ENCODE measurements at places on chromosomes 11 and 22.

GRCh38 chr22:29146091-29146560 is 59.6 kb upstream of the EMID1 start:
- no peak for DNase-seq

- DNase-seq: no peak
Measured at GRCh38 chr11:113574586-113574985, 99.4 kb upstream of the DRD2 start.

DNA sequence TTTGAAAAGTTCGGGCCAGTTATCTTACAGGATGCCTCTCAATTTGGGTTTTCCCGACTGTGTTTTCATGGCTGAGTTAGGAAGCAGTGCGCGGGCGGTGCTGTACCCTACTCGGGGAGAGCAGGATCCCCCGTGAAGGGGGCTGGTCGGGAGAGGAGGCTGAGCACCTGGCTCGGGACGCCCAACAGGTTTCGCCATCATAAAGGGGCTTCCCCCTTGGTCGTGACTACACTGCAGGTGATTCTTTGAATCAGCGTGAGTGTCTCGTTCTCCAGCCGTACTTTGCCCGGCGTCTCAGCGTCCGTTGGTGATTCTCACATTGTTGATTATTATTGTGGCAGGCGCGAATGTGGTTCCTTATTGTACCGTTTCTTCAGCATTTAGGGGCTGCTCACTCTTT is 46.6 kb downstream of the ST14 start:
- DNase-seq: no peak

- DNase-seq: no peak
Measured at GRCh38 chr22:44186737-44187136, 6.0 kb downstream of the PARVG start.

GRCh38 chr11:104625246-104625645 is 273.0 kb downstream of the CASP12 start:
- DNase-seq: no peak

GRCh38 chr11:334264-334994 is 13.8 kb upstream of the IFITM3 start:
- no peak for DNase-seq

GRCh38 chr11:8330404-8330803 is 66.7 kb upstream of the LMO1 start:
- no peak for DNase-seq

- no peak for DNase-seq
Measured at GRCh38 chr11:68388595-68389198, 71.9 kb upstream of the PPP6R3 start.

GRCh38 chr11:117179048-117179999 is 781 bp downstream of the SIDT2 start:
- DNase-seq: peak; percentile 69

- no peak for DNase-seq
Measured at GRCh38 chr11:26974069-26974783, 19.7 kb upstream of the FIBIN start.

GRCh38 chr11:74941492-74941891 is 7.4 kb downstream of the XRRA1 start:
- DNase-seq: no peak

DNA sequence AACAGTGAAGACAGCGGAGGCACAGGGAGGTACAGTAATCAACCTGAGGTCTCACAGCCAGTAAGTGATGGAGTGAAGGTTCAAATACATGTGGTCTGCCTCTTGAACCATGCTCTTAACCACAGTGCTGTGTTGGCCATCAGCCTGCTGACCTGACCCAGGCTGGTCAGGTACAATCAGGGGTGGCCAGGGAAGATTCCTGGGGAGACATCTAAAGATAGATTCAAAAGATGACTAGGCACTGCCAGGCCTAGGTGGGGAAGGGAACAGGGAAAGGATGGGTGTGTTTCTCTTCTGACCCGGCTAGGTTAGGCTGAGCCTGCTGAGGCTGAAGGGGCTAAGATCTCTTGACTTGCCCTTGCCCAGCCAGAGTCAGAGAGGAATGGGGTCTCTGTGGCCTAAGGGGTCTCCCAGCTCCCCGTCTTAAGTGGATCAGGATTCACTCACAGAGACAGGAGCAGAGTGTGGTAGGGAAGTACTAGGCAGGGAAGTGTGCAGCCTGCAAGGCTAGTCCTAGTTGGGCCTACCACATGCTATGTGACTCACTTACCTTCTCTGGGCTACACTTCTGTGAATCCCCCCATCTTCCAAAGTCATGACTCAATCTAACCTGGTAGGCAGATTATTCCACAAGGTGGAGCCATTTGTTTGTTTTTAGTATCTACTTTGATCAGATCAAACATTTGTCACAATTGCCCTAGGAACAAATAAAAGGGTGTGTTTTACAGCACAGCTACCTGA is 10.4 kb upstream of the SREBF2 start:
- DNase-seq: no peak

DNA sequence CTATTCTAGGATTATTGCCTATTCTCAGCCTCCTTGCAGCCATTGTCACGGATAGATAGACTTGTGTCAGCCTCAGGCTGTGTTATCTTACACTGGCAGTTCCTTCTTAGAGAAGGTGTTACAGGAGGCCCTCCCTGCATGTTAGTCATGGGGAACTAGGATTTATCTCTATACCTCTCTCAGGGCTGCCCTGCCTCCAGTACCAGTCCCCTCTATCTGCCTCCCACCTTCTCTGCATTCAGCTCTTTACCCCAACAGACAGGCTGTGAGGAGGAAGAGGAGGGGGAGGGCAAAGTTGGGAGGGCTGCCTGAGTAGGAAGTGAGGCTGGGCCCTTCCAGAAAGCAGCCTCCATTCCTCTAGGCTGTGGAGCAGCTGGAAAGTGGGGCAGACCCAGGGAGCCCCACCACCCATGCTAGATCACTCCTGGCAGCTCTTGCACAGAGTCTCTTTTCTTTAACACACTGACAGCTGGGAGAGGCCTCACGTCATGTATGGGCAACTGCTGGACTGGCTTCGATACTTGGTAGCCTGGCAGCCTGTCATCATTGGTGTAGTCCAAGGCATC is 2.9 kb upstream of the IL18BP start:
- DNase-seq: no peak

DNA sequence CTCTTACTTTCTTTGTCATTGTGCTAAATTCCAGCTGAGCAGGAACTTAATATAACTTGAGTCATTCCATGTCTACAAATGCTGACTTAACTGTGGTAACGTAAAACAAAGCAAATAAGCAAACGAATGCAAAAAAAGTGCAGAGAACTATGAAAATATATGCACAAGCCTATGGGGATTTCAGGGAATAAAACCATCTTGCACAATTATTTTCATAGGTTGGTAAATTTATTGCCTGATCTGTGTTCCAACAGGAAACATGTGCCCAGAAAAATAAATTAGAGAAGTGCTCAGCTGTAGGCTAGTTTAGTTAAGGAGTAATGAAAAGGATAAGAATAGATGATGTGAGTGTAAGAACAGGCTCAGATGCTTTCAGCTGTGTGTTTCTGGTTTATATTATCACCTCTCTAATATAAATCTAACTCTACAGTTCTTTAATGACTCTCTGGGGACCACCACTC is 1169.3 kb downstream of the LRRC4C start:
- DNase-seq: no peak

DNA sequence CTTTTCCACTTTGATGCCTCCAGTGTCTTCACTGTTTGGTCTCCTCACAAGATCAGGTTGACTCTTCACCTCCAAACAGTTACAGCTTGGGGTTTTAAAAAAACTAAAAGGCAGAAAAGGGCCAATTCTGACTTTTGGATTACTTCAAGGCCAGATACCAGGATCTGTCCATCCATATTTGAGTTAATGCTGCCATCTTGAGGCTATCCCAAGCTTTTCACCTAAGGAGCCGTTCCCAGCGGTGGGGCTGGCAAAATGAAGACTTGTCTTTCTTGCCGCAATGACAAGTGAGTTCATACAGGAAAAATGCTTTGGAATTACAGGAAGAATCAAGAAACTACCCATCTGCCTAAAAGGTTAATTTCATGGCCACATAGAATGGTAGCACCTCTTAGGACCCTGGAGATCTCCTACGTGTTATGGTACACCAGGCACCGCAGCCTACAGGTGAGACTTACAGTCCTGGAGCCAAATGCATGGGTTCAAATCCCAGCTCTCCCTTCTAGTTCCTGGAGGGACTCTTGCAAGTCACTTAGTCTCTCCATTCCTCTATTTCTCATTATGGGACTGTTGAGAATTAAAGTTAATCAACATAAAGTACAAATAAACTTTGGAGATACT is 6.0 kb upstream of the OR5B21 start:
- peak; percentile 23 for DNase-seq

GRCh38 chr11:104094576-104094975 is 58.1 kb downstream of the DDI1 start:
- no peak for DNase-seq

All from CD8-positive, alpha-beta T cell (primary cell).